Stimulated activated CD4-positive, alpha-beta T cell treated with anti-CD3 and anti-CD28 coated beads, Interleukin-4, amount 100 ng/mL, for 24 hours (primary cell): ENCODE measurements at places on chromosomes 7 and 10.
A peak's percentile ranks its signal among the peaks of the same experiment; 100 is the strongest.

DNA sequence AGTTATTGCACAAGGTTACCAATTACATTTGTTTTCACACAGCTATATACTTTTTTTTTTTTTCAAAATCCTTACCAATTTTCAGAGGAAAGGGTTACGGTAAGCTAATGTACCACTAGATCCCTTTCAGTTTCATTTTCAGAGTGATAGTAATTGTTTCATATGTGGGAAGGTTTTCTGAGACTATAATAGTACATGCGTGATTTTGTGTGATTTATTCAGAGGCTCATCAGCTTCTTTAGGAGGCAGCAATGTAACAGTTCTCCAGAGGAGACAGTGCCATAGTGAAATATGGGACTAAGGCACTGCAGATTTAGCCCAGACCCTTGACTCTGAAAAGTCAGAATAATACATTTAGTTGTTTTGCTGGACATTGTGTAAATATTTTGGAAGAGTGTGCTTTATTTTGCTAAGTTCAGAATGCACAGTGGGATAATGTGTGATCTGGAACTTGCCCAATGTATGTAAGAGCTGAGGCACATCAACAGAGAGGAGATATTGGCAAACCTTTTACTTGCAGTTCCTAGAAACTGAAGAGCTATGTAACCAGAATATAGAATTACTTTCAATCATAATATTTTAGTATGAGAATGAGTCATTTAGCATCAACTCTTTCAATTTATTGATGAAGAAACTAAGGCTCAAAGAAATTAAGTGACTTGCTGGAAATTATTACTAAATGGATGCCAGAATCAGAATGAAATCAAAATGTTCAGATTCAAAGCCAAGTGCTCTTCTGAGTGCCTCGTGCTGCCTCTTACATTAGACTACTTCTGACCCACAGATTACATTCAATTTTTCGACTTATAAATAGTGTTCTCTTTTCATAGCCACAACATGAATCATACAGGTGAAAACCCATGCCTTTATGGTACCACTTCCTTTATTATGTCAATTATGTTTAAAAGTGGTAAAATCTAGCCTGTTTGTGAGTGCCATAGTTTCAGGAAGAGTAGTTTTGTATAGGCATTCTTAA is 207.7 kb upstream of the TEX47 start:
- DNase-seq = no peak

DNA sequence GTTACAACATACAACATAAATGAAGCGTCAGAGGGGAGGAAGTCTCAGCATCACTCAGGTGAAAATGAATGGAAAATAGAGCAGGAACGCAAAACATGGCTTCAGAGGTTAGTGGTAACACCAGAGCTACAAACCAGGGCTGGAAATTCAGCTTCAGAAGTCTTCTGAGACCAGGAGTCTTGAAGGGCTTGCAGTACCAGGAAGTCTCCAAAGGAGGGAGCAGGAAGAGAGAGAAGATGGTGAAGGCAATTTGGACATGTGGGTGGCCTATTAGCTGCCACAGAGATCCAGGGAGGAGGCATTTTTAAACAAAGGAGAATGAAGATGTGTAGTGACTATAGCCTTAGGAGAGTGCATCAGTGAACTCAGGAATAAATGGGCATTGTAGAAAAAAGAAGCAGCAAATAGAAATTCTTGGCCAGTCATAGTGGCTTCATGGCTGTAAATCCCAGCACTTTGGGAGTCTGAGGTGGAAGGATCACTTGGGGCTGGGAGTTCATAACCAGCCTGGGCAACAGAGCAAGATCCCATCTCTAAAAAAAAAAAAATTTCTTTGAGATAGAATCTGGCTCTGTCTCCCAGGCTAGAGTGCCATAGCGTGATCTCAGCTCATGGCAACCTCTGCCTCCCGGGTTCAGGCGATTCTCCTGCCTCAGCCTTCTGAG is 9.3 kb upstream of the TET1 start:
- peak; percentile 42 for DNase-seq

DNA sequence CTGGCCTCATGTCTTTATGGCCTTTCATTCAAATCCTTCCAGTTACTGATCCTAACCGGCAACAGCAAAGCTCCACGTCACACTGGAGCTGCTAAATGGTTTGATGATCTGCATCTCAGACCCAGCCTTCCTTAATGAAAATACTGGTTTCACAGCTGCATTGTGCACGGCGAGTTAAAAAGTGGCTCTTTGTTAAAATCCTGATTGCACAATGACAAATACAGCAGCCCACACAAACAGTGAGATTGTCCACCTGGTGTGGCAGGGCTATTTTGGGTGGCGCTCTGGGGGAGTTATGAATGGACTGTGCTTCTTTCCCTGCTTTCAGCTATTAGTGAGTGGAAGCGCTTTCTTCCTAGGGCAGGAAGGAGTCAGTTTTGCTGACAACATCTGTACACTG is 63.4 kb upstream of the C1QL3 start:
- no peak for DNase-seq

DNA sequence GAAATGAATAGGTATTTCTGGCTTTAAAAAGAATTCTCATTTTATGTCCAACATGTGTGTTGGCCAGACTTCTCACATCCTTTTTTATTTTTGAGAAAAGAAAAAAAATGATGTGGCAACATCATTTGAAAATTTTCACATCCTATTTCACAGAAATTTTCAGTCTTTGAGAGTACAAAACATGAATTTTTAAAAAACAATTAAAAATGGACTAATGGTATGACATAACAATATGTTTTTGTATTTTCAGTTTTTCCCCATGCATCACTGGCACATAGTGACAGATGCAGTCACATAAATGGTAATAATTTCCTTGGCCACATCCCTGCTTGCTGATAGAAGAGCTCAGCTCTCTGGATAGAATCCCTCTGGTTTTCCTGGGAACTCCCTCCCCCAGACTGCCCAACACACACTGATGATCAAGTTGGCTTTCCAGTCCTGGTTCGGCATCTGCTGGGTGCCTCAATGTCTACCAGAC is 188.5 kb upstream of the AGR3 start:
- DNase-seq = no peak

DNA sequence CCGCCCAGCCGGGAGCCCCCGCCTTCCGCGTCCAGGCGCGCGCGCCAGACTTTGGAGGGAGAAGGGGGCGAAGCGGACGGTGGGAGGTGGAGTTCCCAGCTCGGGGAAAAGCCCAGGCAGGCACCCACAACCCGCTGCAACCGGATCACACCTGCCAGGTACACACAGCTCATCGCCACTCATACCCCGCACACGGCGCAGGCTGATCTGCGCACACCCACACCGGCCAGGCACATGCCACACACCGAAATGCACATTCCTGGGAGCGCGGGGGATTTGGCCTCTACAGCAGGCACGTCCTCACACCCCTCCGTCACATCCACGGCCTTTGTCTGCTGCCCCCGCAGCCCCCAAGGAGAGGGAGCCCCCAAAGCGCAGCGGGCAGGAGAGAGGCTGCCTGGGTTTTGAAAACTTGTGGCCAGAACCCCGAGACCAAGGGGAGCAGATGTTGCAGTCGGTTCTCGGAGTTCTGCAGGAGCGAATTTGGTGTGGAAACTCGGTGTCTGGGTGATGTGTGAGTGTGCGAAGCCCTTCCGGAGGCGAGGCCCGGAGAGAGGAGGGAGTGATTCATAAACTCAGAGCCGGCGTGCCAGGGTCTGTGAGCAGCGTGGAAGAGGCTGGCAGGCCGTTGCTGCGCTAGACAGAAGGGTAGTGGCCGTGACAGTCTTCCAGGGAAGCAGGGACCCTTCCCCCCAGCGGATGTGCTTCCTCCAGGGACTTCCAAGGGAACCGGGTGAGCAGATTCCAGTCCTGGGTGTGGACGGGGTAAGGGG is 734 bp downstream of the CHST3 start:
- DNase-seq = peak; percentile 52

GRCh38 chr10:16957038-16957437 is 139.8 kb upstream of the RSU1 start:
- DNase-seq = no peak

DNA sequence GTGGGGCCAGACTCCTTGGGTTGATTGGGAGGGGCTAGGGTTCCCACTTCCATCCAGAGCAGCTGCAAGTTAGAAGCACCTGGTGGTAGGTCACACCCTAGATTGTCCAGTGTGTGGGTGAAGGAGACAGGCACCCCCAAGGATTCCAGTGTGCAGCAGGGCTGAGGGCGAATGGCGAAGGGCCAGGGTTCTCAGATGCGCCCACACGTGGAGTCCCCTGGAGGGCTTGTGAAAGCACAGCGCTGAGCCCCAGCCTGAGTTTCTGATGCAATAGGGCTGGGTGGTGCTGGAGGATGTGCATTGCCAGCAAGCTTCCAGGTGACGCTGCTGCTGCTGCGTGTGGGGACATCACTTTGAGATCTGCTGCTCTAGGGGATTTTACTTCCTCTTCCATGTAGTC is 25.4 kb downstream of the TBATA start:
- no peak for DNase-seq

DNA sequence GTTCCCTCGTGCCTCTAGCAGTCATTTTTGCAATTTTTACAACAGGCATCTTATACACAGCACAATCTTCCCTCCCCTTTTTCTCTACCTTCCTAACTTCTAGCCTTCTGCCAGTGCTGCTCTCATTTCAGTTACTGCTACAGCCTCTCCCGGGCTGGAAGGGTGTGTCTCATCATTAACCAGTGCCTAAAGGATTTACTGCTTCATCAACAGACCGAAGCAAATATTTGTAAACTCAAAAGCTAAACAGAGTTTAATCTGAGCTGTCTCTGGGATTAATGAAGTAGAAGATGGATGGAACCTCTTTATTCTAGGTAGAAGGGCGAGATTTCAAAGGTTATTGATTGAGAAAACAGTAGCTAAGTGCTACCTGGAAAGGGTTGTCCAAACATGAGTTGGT is 94.3 kb downstream of the PRPF18 start:
- DNase-seq = no peak

DNA sequence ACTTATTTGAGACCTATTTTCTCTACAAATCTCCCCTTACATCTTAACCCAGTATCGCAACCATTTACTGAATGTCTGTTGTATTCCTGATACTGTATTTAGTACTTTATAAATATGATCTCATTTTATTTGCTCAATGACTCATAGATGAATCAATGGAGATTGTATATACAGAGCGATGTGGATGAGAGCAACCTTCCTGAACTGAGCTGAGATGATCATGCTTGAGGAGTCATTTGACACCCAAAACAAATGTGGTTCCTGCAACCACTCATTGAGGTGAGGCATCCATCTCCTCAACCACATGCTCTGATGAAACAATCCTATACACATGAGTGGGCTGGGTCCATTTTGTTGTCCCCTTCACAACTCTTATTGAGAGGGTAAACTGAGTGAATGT is 250.0 kb downstream of the CDC14C start:
- DNase-seq = no peak

GRCh38 chr10:84990713-84991112 is 662.3 kb downstream of the CCSER2 start:
- DNase-seq = no peak

GRCh38 chr10:64156166-64156565 is 635.0 kb downstream of the REEP3 start:
- DNase-seq = no peak

DNA sequence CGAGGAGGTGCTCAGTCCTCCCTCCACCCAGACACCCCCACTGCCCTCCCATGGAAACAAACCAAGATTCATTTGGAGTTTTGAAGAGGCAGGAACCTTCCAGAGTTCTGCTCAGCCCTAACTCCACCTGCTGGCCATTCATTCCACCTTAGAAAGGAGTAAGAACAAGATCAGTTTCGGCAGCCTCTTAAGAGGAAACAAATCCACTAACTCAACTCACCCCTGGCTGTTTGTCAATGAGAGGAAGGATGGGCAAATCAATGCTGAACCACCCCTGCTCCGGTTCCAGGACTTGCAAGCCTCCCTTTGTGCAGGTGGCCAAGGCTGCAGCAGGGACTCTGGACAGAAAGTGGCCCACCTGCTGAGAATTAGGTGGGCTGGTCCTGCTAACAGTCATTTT is 26.2 kb downstream of the CCDC3 start:
- DNase-seq = no peak

DNA sequence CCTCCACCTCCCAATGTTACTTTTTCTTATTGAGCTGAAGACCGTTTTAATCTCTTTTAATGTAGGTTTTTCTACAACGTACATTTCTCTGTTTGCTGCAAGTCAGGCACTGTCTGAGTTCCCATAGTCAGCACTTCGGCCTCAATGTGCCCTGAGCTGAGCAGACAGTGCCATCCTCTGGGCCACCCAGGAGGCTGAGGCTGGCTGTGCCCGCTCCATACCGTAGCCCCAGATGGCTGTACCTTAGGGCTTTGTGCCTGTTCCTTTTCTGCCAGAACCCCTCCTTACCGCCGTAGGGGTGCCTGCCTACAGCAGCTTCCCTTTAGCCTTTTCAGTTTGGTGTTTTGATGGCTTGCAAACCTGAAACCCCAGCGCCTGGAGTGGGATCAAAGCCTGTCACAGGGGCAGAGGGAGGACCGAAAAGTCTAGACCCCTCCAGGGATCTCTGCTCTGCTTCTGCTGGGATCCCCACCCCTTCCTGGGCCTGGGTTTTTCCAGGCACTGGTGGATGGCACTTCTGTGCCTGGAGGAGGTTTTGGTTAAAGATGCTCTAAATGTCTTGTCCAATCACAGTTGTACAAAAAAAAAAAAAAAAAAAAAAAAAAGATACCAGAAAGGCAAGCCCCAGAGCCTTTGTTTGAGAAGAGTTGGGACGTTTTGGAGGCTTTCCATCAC is 9.0 kb downstream of the AGAP3 start:
- DNase-seq = no peak

- DNase-seq = no peak
These were observed 72.6 kb downstream of the USP6NL start for GRCh38 chr10:11538834-11539190.

- no peak for DNase-seq
These were observed 430.3 kb upstream of the SEMA3A start for GRCh38 chr7:84624927-84625326.

DNA sequence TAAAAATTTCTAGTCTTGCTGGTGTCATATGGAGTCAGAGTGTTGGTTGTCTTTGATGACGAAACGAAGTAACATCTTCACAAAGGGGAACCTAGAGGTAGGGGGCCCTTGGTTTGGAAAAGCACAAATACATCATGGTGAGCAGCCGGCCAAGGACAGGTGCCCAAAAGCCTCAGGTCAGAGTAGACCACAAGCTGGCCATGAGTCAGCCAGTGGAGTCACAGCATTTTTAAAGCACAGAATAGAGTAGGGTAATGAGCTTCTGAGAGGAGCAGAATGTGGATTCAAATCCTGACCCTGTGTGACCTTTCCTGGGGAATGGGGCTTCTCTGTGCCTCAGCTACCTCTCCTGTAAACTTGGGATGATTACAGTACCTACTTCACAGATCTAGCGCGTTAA is 5.3 kb downstream of the CAMK2B start:
- DNase-seq = no peak

GRCh38 chr7:131897016-131897789 is 340.8 kb upstream of the PODXL start:
- no peak for DNase-seq
